Progenitor cell of endocrine pancreas (in vitro differentiated cells): ENCODE measurements at places on chromosomes 2 and 18.

DNA sequence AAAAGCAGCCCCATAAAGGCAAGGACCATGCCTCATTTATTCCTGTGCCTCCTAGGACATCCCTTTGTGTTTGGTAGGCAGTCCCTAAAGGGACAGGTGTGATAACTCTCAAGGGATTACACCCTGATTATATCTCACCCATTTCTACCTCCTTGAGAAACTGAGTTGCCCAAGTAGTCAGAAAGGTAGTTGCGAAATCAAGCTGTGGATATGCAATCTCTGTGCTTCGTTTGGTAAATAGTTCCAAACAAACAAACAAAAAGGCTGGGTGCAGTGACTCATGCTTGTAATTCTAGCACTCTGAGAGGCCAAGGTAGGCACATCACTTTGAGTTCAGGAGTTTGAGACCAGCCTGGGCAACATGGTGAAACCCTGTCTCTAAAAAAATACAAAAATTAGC is 100.2 kb upstream of the ARL5A start:
- DNase-seq = no peak

GRCh38 chr2:32938934-32939333 is 7.8 kb upstream of the LTBP1 start:
- no peak for DNase-seq

DNA sequence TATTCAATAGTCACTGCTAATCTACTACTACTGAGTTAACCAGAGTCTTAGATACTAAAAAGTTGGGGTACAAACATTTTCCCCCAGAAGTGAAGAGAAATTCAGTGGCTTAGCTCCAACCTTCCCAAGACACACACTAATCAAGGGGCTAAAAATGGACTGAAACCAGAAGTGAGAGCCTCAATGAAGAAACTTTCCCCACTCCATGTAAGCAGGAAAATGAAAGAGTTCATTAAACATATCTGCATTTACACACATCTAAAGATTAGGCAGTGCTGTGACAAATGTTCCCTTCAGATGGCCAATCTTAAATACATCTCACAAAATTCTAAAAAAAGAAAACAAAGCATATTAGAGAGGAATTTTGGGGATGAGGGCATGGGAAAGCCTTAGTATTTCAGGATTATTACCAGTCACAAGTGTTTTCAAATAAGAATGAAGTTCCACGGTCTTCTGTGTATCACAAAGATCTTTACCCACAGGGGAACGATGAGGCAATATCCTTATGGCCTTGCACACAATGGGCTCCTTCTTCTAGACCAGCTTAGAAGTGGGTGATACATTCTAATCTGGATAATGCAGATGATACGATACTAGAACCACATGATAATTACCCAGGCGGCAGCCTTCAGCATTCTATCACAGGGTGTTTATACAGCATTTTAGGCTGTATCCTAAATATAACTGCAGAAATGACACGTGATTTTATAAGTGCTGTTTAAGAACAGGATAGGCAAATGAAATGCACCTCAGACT is 17.1 kb downstream of the ANKRD44 start:
- no peak for DNase-seq

DNA sequence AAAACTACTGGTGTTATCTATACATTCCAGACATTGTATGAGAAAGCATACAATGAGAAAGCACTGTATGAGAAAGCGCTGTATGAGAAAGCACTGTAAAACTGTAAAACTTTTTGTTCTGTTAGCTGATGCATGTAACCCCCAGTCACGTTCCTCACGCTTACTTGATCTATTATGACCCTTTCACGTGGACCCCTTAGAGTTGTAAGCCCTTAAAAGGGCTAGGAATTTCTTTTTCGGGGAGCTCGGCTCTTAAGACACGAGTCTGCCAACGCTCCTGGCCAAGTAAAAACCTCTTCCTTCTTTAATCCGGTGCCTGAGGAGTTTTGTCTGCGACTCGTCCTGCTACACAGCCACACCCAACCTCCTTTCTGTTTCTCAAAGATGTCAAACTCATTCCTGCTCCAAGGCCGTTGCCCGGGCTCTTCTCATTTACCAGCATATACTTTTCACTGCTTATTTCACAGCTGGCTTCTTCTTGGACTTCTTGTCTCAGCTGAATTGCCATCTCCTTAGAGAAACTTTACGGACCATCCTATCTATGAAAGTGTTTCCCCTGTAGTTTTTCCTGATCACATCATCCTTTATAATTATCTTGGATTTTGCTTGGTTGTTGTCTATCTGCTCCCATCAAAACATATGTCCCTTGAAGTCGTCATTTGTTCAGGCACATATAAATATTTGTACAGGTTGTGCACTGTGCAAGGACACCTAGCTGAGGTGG is 29.8 kb upstream of the YES1 start:
- DNase-seq = no peak

DNA sequence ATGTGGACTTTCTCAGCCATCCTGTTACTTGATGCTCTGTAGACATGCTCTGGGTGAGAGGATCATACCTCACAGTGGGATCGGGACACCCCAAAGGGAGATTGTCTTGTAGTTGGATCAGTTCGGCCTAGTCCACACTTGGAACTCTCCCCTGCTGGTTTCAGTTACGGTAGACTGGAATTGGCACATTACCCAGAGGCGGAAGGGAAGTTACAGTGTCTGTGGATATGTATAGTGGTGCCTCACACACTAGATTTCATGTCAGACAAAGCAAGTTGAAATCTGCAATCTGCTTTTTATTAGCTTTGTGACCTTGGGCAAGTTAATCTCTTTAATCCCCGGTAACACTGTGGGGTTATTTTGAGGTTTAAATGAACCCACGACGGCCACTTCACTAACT is 16.2 kb upstream of the CTAGE1 start:
- no peak for DNase-seq

- no peak for DNase-seq
Measured at GRCh38 chr18:63162271-63163014, 157.1 kb downstream of the BCL2 start.

- no peak for DNase-seq
Measured at GRCh38 chr2:227256605-227257004, 68.4 kb upstream of the MFF start.

DNA sequence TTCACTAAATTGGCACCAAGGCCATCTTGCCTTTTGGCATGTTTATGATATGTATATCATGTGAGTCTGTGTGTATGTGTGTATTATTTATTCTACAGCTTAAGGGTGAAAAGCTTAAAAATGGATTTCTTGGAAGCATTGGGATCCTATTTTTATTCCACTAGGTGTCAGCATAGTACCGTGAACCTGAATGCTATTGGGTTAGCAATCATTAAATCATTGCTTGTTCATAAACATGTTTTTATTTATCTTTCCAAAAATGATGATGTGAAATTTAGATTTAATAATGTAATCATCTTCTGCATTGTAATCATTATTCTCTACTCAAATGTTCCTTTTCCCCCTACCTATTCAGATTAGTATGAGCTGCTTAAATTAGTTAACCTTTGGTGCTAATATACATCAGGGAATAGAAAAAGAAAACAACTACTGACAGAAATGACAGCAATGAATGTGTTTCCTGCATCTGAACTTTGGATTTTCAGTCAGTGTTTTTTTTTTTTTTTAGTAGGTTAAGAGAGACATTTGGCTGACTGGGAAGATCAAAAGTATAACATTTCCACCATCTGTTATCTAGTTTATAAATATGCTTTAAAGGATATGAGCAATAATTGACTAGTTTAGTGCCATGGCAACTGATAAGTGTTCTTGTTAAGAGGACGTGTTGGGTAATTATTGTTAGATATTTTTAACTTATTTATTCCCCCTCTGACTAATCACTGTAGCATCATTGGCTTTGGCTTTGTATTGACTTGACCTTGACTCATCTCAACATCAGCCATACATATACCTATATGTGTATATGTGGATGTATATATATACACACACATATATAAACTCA is 14.1 kb upstream of the ZSWIM2 start:
- no peak for DNase-seq

- no peak for DNase-seq
Measured at GRCh38 chr18:79756143-79756500, 41.6 kb upstream of the KCNG2 start.

GRCh38 chr2:46299365-46300263 is 2.4 kb downstream of the EPAS1 start:
- no peak for DNase-seq

GRCh38 chr2:163565192-163565591 is 170.6 kb downstream of the FIGN start:
- DNase-seq = no peak

- DNase-seq = no peak
Measured at GRCh38 chr2:29749843-29750242, 171.5 kb downstream of the ALK start.

DNA sequence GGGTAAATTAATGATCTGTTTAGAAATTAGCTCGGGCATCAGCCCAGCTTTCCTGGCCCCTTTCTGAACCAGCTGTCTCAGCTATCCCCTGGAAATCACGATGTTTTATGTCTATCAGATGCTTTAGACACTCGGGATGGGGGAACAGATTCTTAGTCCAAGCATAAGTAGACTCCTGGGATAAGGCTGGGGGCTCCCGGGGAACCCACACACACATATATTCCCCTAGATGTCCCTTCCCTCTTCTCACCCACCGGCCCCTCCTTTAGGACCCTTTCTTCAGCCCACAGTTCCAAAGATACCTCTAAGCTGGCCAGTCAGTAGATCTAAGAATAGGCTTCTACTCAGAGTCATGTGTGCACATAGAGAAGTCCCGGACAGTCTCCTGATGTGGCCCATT is 151.5 kb upstream of the COPS8 start:
- no peak for DNase-seq

GRCh38 chr2:236021499-236022057 is 146.6 kb downstream of the GBX2 start:
- no peak for DNase-seq

- DNase-seq = no peak
Measured at GRCh38 chr2:177190941-177191340, 21.7 kb upstream of the HNRNPA3 start.

DNA sequence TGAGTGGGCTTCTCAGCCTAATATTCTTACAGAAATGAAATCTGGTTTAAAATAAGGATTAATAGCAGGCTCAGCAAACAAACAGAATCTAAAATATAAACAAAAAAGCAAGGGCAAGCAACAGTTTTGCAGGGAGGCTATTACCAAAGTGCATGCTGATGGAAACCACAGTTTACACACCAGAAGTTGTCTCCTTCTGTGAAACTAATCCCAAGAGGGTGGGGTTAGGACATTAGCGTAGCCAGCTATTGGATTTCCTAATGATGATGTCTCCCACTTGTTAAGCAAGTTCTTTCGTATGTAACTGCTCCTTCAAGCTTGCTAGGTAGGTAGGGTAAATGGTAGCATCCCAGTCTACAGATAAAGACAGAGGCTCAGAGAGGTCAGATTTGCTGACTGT is 65.0 kb upstream of the TSPYL6 start:
- DNase-seq = no peak
